ENCODE measurements at places on chromosomes 5 and 9. TPM values are rescaled to one million over a fixed set of nuclear protein-coding genes. Genes with fewer than 3 reads are reported as not detected.

INSL4 gene
- not detected for total RNA-seq

F12 gene
- not detected for total RNA-seq

RBM27 gene
- total RNA-seq: 6.7 TPM

IFNA2 gene
- not detected for total RNA-seq

PIP5K1B gene
- total RNA-seq: 33.8 TPM

SLCO4C1 gene
- under 0.01 TPM for total RNA-seq

SYK gene
- total RNA-seq: 2.2 TPM

CCL28 gene
- total RNA-seq: 0.45 TPM

CCNI2 gene
- 56.7 TPM for total RNA-seq

UBTD2 gene
- total RNA-seq: 1.8 TPM

CSF1R gene
- total RNA-seq: 46.1 TPM

TLX3 gene
- not detected for total RNA-seq

IL6ST gene
- total RNA-seq: 33.0 TPM

NIM1K gene
- total RNA-seq: 3.5 TPM

IFNA21 gene
- total RNA-seq: not detected

FAM153A gene
- not detected for total RNA-seq

SELENOP gene
- total RNA-seq: 395 TPM

PCDHB12 gene
- not detected for total RNA-seq

OR1L6 gene
- total RNA-seq: not detected

GZMA gene
- total RNA-seq: not detected

GDA gene
- total RNA-seq: not detected

NEUROG1 gene
- not detected for total RNA-seq

OGN gene
- total RNA-seq: 8.4 TPM

OR1Q1 gene
- total RNA-seq: not detected

GABRG2 gene
- total RNA-seq: not detected

CDH6 gene
- total RNA-seq: 2.3 TPM

FOXD4L6 gene
- 2.3 TPM for total RNA-seq

GTF2H2 gene
- 57.6 TPM for total RNA-seq

LCN15 gene
- total RNA-seq: not detected

GTF3C4 gene
- total RNA-seq: 10.4 TPM

ARL14EPL gene
- not detected for total RNA-seq

LCN1 gene
- total RNA-seq: not detected

SVEP1 gene
- 12.6 TPM for total RNA-seq

NNT gene
- 44.6 TPM for total RNA-seq

PCDHGA6 gene
- total RNA-seq: 4.4 TPM

ADGRV1 gene
- 10.0 TPM for total RNA-seq

MTAP gene
- total RNA-seq: 1.2 TPM

SPINK1 gene
- 1,621 TPM for total RNA-seq

CNOT8 gene
- 49.5 TPM for total RNA-seq

AIF1L gene
- 18.4 TPM for total RNA-seq

MRPS30 gene
- 37.2 TPM for total RNA-seq

GRXCR2 gene
- total RNA-seq: not detected

CAMK4 gene
- total RNA-seq: 25.1 TPM

CRHBP gene
- not detected for total RNA-seq

BRD9 gene
- total RNA-seq: 152 TPM

MAT2B gene
- total RNA-seq: 36.8 TPM

TARS1 gene
- total RNA-seq: 112 TPM

Data from stomach (tissue), 19 donors.